ENCODE measurements at places on chromosomes 4 and X. TPM values are rescaled to one million over a fixed set of nuclear protein-coding genes. Genes with fewer than 3 reads are reported as not detected.

Gene ETDA
- polyA plus RNA-seq, result not detected

- no peaks in the 10 kb centered on the region for H3K4me1 ChIP-seq
- H3K36me3 ChIP-seq, result no peaks in the 10 kb centered on the region
- no peak overlapping the region for H3K27ac ChIP-seq
Observed at GRCh38 chrX:100600758-100601157, 16.0 kb downstream of the TNMD start.

DNA sequence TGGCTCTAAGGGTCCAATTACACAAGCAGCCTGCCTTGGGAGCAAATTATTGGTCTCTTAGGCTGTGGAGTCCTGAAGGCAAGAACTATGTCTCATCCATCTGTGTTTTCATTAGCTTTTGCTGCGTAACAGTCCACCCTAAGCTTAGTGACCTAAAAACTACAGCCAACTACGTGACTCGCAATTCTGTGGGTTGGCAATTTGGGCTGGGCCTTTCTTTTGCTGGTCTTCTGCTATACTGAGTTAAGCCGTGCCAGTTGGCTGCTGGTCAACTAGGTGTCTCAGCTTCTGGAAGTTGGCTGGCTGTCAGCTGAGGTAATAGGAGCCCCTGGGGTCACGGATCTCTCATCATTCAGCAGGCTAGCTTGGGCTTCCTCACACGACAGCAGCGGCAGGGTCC lies 205.6 kb upstream of the S100G start:
- no peaks in the 10 kb centered on the region for H3K36me3 ChIP-seq
- peak overlapping the region; percentile 19 for H3K27ac ChIP-seq
- H3K4me1 ChIP-seq, result no peaks in the 10 kb centered on the region
- H3K4me3 ChIP-seq, result no peak overlapping the region
- H3K27me3 ChIP-seq, result no peaks in the 10 kb centered on the region

DNA sequence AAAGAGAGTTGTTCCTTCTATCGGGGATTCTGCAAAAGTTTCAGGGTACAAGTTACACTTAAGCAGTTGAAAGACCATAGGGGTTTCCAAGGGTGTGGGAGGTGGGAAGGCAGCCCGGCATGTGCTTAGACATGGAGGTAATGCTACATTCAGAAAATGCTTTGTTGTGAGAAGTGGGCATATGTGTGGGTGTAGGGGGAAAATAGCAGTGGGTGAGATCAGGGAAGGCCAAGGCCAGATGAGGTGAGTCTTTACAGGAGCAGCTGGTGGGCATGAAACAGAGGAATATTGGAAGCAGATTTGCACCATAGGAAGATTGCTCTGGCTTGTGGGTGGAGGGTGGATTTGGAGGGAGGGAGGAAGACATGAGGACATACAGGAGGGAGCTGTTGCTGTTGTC lies 8.3 kb downstream of the CYTL1 start:
- H3K27ac ChIP-seq, result no peak overlapping the region
- H3K36me3 ChIP-seq, result no peaks in the 10 kb centered on the region
- H3K4me1 ChIP-seq, result no peaks in the 10 kb centered on the region
- peaks cover 17% of the 10 kb centered on the region for H3K27me3 ChIP-seq
- DNase-seq, result no peak
- no peak overlapping the region for H3K4me3 ChIP-seq

GRCh38 chr4:122044501-122044900 lies 92.6 kb upstream of the TRPC3 start:
- no peak overlapping the region for H3K27ac ChIP-seq
- no peaks in the 10 kb centered on the region for H3K4me1 ChIP-seq
- no peak overlapping the region for H3K4me3 ChIP-seq
- DNase-seq, result no peak

DNA sequence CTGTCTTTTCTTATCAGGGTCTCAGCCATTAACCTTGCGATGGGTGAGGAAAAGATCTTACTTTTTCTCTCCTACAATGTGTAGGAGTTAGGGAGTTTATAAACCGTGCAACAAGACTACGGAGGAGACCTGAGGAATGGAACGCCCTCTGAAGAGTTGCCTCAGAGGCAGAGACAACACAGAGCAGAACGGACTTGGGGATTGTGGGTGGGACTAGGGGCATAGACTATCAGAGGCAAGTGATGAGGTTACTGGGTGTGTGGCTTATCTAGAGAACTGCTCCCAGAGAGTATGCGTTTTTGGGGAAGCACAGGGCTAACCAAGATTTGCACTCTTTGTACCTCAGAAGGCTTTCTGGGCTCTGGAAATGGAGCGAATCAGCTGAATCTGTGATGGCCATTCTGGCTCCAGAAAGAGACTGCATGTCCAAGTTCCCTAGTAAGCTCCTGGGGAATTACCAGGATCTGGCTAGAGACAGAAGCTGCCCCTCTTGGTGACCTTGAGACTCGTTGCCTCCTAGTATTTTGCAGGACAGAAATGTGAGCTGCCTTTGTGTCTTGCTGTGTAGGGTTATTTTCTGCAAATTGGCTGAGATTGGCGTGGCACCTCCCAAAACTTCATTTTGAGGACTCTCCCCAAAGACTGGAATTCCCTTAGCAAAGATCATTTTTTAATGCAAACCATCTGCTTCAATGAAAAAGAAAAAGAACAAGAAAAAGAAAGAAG lies 118.9 kb downstream of the ARSF start:
- no peaks in the 10 kb centered on the region for H3K36me3 ChIP-seq
- H3K4me3 ChIP-seq, result no peak overlapping the region
- no peaks in the 10 kb centered on the region for H3K27me3 ChIP-seq
- H3K4me1 ChIP-seq, result no peaks in the 10 kb centered on the region

- no peaks in the 10 kb centered on the region for H3K4me1 ChIP-seq
- no peaks in the 10 kb centered on the region for H3K27me3 ChIP-seq
- H3K27ac ChIP-seq, result no peak overlapping the region
- no peaks in the 10 kb centered on the region for H3K36me3 ChIP-seq
- no peak for DNase-seq
Observed at GRCh38 chrX:67585401-67585800, 41.6 kb downstream of the AR start.

- no peak overlapping the region for H3K27ac ChIP-seq
- no peaks in the 10 kb centered on the region for H3K27me3 ChIP-seq
- H3K36me3 ChIP-seq, result no peaks in the 10 kb centered on the region
- no peak for DNase-seq
Observed at GRCh38 chr4:123671636-123672404, 275.2 kb downstream of the SPRY1 start.
